Renal cortical epithelial cell (primary cell): ENCODE measurements at places on chromosomes 6 and 20.
A peak's percentile ranks its signal among the peaks of the same experiment; 100 is the strongest.

- no peak for DNase-seq
These were observed 117.6 kb downstream of the PERP start for GRCh38 chr6:137989664-137990063.

GRCh38 chr6:33018418-33018817 lies 9.0 kb upstream of the HLA-DOA start:
- DNase-seq: no peak

DNA sequence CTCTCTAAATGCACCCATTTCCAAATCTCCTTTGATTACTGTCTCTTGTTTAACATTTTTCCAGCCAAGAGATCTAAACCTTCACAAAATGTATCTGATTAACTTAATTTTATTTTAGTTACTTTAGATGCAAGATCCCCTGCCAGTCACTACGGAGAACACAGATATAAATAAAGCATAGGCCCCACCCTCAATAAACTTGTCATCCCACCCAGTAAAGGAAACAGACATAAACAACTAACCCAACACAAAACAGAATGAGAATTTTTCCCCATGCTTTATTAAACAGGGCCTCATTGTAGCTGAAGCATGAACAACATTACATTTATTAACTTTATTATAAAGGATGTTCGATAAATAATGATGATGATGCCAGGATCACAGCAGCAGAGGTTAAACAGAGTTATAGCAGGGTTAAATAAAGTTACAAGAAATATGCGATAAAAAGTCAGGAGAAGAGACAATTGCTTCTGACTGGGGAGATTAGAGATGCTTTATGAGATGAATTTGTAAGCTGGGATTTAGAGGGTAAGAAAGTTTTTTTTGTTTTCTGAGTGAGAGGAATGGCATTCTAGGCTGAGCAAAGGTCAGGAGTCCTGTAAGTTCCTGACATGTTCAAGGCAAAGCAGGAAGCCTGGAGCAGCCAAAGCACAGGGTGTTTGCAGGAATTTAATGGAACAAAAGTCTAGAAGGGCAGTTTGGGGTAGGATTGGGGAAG lies 41.1 kb downstream of the TFAP2A start:
- peak; percentile 42 for DNase-seq

- no peak for DNase-seq
These were observed 4.0 kb upstream of the BMP7 start for GRCh38 chr20:57270204-57270984.

- peak; percentile 40 for DNase-seq
These were observed 180.3 kb downstream of the CDH26 start for GRCh38 chr20:60138256-60139220.

DNA sequence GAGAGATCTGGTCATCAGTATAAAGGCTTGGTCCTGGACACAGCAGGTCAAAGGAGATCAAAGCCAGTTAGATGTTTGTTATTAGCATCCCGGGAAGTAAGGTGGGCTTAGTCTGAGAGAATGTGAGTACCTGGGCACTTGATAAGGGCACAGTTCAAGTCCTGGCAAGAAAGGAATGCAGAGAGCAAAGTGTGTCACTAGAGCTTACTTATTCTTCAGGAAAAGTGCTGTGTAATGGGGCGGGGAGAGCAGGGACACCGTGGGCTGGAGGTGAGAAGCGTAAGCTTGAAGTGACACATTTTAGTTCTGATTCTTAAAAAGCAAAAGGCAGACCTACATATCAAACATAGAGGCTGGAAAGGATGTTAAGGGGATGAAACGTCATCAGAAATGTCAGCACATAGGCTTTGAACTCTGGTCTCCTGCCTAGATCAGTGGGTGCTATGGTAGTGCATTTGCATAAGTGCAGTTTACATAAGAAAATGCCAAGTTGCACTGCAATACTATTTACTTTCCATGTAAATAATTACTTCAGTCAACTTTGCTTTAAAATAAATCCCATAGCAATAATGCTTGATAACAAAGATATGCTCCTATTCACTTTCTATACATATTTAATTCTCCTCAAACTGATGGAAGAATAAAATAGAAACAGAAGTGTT lies 2.6 kb downstream of the SAMD5 start:
- no peak for DNase-seq

DNA sequence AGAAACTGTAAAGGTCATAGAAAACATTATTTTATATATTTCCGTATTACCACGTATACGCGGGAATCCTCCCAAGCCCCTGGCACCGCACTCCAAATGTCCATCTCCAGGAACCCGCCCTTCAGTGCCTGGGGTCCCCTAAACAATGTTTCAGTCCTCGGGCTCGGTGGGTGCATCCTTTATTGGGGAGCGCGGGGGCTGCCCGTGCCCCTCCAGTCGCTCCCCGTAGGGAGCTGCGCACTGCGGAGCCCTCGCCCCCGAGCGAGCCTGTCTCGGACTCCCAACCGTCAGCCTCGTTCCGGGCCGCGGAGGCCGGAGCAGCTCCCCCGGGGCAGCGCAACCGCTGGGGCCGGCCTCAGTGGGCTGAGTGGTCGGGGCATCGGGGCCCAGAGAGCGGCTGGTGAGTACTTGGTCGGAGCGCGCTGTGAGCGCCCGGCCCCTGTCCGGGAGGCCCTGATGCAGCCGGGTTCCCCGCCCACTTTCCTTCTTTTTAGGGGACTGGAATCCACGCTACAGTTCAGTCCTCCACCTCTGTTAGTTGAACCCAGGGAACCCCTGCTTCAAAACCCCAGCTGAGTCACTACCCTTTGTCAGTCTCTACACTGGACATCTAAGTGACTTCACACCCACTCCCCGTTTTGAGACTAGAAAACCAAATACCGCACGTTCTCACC lies at the start of gene DNAH8:
Gene DNAH8 (plus strand): TSS at position 296 of the 674 bp plus-strand sequence. CDS start 7,499 bp downstream, outside the sequence.
- peak; percentile 7 for DNase-seq

- DNase-seq: no peak
These were observed 183.1 kb downstream of the ADGB start for GRCh38 chr6:146781836-146782235.

- DNase-seq: no peak
These were observed 2.9 kb downstream of the SLC35B2 start for GRCh38 chr6:44254191-44255104.

DNA sequence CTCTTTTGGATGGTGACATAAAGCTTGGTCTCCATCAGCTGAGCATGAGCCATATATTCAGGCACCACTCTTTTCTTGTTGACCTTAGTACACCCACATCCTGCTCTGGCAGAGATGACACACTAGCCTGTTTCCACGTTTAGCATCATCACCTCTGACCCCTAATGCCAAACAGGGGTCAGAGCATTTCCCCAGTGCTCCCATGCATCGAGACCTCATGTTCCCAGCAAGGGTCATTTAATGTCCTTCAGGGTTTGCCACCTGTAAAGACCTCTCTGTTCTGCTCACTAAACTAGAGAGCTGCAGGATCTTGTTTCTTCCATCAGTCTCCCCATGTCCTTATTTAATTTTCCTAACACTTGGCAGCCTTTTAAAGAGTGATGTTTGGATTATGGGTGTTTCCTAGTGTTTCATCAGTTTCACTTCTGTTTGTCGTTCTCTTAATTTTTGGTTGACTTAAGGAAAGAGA lies 97.5 kb downstream of the AIG1 start:
- peak; percentile 27 for DNase-seq

DNA sequence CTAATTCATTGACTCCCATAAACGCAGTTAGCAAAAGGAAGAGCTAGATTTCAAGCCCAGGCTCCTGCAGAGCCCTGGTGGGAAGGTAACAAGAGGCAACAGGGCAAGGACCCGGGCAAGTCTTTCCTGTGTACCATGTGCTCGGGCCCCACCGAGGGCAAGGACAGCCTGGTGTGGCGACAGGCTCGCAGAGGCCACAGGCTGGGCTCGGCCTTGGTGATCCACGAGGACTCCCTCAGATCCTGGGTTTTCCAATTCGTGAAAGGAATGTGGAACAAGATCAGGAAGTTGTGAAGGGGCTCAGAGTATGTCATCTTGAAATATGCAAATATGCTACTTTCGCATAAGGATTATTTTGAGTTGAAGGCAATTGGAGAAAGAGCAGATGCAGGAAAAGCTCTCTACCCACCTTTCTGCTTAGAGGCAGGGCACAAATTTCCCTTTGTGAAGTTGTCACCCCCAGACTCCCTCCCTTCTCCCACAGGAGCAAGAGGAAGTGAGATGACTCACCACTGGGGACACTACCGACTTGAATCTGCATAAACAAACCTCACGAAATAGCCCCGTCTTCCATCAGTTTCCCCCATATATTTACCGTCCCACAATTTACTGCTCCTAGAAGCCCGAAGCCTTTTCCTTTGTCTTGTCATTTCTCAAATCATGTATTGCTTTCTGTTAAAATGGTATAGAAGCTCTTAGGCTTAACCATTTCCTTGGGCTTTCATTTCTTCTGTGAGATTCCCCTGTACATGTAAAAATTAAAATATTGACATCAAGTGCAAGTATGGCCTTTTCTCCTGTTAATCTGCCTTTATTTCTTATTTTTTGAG lies 79.0 kb downstream of the PSMG4 start:
- DNase-seq: peak; percentile 19

DNA sequence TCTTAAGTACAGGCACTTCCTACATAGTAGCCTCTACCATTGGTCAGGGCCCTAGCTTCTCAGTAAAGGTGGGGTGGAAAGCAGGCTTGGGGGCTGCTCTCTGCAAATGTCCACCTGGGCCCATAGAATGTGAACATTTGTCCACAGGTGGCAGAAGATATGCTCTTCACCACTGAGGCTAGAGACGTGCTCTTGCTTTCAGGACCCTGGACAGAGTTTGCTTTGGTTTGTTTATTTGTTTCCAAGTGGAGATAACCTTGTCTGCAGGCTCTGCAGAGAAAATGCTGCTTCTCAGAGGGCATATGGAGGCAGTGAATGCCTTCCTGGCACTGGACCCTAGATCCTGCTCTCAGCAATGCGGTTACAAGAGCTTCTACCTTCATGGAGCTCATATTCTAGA lies 129.0 kb downstream of the F13A1 start:
- no peak for DNase-seq

- DNase-seq: no peak
These were observed 14.3 kb upstream of the C20orf144 start for GRCh38 chr20:33647603-33648395.

- no peak for DNase-seq
These were observed 8.6 kb downstream of the TPX2 start for GRCh38 chr20:31747640-31748039.

- DNase-seq: peak; percentile 32
These were observed 26.4 kb downstream of the AFG1L start for GRCh38 chr6:108321253-108321747.

DNA sequence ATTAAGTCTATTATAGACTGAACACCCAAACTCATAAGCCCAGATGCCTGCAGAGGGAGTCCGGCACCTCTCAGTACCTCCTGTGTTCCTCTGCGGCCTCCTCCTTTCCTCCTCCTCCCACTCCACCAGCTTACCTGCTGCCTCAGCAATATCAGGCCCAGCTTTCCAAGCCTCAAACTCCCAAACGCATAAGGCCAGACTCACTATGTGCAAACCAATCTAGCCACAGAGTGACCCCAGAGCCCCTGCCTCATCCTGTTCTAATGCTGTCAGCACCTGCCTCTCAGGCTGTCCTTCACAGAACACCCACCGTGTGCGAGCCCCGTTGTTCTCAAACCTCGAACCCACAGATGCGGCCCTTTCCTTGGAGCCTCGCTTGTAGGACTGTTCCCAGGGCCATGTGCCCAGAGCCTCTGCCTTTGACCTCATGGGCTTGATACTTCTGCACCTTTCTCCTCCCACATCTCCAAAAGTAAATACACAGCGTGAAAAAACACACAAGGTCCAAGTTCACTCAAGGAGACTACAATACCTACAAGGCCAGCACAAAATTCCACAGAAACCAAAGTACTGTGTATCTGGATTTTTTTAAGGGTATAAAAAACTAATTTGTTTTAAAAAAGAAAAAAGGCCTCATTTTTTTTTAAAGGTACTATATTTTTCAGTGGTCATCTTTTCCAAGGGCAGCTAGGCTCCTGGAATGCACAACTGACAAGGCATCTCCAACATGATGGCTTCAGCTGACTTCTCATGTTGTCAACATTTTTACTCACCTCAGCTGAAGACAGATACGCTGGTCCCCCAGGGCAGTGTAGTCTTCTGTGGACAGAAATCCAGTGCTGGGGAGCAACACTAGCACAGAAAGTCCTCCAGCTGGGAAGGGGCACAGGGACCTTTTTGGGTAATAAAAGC lies 52.3 kb downstream of the ABHD12 start:
- no peak for DNase-seq

DNA sequence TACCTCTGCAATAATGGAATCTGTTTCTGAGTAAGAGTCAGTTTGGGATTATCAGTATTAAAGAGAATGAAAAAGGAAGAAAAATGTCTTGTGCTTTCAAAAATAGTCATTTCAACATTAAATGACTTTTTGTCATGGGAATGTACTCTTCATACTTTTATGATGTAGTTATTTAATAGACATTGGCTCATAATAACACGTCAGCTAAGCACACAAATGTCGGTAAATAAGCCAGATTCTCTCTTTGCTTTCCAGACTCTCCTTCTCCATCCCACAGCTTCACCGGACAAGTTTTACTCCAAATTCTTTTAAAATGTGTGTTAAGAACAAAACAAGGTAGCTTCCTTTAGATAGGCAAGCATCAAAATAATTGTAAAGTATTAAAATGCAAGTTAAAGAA lies 76.0 kb downstream of the C6orf52 start:
- no peak for DNase-seq

GRCh38 chr6:87907521-87907920 lies 140.1 kb upstream of the SPACA1 start:
- peak; percentile 91 for DNase-seq

GRCh38 chr6:33314515-33314942 lies 651 bp upstream of the TAPBP start:
- peak; percentile 82 for DNase-seq

GRCh38 chr6:130009146-130009545 lies 9.2 kb upstream of the L3MBTL3 start:
- no peak for DNase-seq

- no peak for DNase-seq
These were observed 1017.4 kb upstream of the MANEA start for GRCh38 chr6:94559829-94560537.

GRCh38 chr6:91198588-91199255 lies 611.9 kb upstream of the MAP3K7 start:
- peak; percentile 14 for DNase-seq

DNA sequence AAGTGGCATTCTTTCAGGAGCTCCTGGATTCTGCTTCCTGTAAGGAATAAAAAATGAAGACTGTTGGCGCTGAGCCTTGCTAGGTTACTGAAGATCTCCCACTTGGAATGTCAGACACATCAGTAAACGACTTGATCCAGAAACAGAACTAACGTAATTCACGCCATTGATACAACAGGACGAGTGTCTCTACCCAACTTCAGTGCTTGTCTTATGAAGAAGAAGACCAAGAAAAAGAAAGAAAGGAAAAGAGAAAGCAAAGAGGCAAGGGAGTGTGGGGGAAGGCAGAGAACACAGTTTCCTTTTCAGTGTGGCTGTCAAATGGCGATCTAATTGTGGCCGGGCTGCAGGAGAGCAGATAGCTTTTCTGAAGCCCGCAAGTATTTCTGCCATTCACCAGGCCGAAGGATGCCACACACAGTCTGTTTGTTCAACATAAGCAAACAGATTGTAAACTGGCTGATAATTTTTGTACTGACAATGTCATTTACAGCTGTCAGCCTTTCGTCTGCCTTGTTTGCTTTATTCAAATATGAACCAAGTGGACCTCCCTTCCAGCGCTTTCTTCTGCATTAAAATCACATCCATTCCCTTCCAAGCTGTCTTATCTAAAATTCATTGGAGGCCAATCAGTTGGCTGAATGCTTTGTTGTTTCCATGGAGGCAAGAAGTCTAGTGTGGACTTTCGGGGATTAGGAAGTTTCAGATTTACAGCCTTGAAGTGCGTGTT lies 180.6 kb downstream of the FOXA2 start:
- peak; percentile 43 for DNase-seq
